Fibroblast of skin of scalp (primary cell): ENCODE measurements at places on chromosomes 2 and 18.
A peak's percentile ranks its signal among the peaks of the same experiment; 100 is the strongest.

DNA sequence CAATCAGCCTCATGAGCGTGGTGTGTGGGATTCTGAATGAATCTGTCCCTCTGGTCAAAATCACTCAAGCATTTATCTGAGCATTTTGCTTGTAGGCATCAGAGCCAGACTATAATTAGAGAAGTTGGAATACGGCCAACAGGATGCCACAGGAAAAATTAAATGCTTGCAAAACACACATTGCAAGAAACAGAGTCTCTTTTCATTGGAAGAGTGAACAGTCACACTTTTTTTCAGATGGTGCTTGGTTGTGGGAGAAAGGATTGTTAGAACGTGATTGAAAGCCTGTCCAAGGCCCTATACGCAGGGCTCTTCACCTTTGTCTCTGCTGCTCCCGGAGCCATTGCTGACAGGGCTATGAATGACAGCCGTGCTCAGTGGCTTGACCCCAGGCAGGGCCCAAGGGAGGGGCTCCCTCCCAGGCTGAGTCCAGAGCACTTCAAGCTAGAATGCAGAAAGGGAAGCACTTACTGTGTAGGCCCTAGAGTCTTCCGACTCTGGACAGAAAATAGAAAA, 59.8 kb downstream of the SNTG2 start:
- peak; percentile 33 for DNase-seq

DNA sequence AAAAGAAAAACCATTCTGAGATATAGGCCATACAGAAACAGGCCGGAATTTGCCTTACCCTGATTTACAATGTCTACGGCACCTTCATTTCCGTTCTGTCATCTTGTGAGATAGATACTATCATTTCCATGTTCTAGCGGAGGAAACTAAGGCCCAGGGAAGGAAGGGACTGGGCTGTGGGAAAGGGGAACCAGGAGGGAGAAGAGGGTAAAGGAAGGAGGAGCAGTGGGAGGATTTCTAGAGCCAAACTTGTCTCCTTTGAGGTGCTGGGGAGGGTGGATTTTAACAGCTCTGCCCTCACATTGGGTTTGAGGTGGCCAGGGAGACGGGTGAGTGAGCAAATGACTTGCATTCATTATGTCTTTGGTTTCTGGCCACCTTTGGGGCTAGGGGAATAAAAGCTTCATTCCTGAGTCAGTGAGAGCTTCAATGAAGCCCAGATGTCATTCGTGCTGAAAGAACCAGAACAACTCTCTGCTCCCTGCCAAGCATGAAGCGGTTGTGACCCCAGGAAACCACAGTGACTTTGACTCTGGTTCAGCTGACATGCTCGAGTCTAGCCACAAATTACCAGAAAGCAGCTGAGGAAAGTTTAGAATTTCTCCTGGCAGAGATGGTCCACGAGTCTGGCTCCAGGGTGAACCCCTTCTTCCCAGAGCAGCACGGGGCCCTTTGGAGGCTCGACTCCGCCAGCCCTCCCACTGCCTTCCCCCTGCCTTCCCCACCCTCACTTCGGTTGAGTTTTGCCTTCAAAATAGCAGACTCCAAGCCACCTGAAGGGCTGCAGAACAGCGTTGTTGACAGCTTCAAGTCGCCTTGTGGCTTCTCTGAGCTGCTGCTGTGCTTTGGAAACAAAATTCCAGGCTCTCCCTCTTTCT, 3.8 kb downstream of the ACTG2 start:
- peak; percentile 91 for DNase-seq

GRCh38 chr2:86446060-86446459, 4.9 kb downstream of the KDM3A start:
- DNase-seq: no peak

GRCh38 chr18:58788470-58788869, 76.2 kb upstream of the ZNF532 start:
- no peak for DNase-seq

DNA sequence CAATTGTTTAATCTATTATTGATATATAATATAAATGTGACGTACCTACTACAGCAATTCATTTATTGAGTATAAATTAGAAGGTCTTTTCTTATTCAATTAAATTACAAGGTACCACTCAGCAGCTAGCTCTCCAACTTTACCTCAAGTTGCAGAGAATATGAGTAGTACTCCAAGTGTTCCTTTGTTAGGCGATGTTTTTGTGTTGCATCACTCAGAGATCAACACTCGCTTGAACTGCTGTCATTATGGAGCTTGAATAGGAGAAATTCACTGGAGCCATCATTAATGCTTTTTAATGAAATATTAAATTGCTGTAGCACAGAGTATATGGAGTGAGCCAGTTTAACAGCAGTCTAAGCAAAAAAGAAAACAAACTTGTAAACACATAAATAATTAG, 320.0 kb downstream of the FSIP2 start:
- DNase-seq: no peak

GRCh38 chr2:136324966-136325365, 207.0 kb upstream of the CXCR4 start:
- DNase-seq: no peak
